ENCODE measurements at places on chromosomes 1 and 21.

DNA sequence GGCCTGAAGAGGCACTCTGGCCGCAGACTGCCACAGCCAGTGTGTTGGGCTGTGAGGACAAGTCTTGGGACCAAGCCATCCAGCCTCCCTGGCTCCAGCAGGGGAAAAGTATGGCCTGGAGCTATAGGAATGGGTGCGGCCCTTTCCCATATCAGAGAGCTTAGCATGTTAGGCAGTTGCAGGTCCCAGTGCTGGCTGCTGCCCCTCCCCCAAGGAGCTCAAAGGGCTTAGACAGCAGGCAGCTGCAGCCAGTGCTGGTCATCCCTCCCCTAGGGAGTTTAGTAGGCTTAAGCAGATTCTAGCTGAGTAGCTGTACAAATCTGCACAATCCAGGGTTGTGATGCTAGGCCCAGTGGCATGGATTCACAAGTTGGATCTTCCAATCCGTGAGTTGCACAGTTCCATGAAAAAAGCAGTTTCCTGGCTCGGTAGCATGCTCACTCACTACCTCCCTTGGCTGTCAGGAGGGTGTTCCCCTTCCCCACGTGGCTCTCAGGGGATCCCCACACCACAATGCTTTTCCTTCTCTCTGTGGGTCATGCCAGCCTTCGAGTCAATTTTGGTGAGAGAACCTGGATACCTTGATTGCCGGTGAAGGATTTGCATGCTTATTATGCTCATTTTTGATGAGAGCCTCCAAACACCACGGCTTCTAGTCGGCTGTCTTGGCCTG lies 1490.8 kb downstream of the BRINP3 start:
- DNase-seq: no peak
- H3K4me1 ChIP-seq: no peaks in the 10 kb centered on the region
- H3K4me3 ChIP-seq: no peak overlapping the region
- H3K36me3 ChIP-seq: no peaks in the 10 kb centered on the region
- no peak overlapping the region for H3K27ac ChIP-seq

GRCh38 chr1:59926381-59927123 lies at the start of gene CYP2J2:
CYP2J2 (minus strand) TSS chr1:59926773; CDS start chr1:59926746, 27 bp downstream.
- peak within 1 kb of the TSS; percentile 81 for H3K4me3 ChIP-seq
- peaks cover 3% of the 10 kb centered on the region for H3K36me3 ChIP-seq
- peaks cover 34% of the 10 kb centered on the region for H3K27me3 ChIP-seq

GRCh38 chr1:12343823-12344487 lies 114.1 kb downstream of the VPS13D start:
- DNase-seq: no peak
- H3K27ac ChIP-seq: peak overlapping the region; percentile 30
- H3K4me3 ChIP-seq: no peak overlapping the region
- peaks cover 71% of the 10 kb centered on the region for H3K4me1 ChIP-seq

DNA sequence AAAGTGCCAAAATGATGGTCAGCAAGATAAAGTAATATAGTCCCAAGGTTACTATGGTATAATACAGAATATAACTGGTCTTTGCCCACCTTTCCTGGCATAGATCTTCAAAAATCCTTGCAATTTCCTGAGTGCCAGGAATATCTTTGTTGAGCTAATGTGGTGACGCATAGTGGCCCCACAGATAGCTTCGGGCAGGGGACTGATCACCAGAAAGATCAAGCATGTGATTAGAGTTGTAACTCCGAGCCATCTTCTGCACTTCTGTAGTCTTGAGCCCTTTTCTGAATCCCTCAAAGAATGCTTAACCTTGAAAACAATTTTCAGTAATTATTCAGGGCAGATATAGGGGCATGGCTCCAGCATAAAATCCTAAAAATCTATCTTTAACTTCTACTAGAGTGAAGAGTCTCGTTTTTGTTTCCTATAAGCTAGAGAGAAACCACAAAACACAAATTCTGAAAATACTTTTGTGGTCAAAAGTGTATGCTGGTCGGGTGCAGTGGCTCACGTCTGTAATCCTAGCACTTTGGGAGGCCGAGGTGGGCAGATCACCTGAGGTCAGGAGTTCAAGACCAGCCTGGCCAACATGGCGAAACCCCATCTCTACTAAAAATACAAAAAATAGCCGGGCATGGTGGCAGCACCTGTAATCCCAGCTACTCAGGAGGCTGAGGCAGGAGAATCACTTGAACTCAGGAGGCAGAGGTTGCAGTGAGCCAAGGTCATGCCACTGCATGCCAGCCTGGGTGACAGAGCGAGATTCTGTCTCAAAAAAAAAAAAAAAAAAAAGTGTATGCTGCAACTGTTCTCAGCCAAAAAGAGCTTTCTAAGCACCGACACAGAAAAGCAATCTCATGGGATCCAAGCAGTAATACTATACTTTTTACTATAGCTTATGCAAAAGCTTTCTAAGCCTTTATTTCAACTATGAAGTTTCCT lies 62.8 kb downstream of the NVL start:
- no peak overlapping the region for H3K27ac ChIP-seq
- no peak overlapping the region for H3K4me3 ChIP-seq
- peaks cover 83% of the 10 kb centered on the region for H3K36me3 ChIP-seq

DNA sequence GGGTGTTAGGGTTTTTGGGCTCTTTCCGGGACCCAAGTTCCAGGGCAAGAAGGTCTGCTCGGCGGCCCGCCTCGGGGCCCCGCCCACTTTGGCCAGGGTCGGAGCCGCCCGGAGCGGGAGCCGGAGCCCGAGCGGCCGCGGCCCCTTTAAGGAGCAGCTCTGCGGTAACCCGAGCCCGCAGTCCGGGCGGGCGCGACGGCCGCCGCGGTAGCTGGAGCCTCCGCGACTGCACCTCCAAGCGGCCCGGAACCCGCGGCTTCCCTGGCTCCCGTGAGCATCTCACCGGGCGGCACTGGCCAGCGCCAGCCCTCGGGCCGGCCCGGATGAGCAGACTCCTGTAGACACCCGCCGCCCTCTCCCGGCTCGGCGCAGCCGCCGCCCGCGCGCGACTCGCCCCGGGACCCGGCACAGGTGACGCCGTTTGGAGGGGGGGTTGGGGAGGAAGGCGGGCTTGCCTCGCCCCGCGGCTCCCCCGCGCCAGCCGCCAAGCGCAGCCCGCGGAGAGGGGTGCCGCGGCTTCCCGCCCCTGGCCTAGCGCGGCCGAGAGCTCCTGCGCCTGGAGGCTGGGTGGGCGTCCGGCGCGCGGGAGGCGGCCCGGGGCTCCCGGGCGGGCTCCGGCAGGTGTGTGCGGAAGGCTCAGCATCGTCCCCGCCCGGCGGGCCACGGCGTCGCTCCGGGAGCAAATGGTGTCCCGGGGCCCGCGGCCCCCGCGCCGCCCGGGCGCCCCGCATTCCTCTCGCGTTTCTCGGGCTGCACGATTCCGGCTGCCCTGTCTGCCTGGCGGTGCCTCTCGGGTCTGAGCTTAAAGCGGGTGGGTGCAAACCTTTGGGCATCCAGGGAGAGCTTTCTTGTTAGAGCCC lies at the start of gene TLCD4:
Gene TLCD4, plus strand, starts transcription at position 149 of the 860 bp plus-strand sequence. CDS start 26,547 bp downstream, outside the sequence.
- H3K4me1 ChIP-seq: peaks cover 10% of the 10 kb centered on the region
- DNase-seq: peak; percentile 62
- peaks cover 58% of the 10 kb centered on the region for H3K27me3 ChIP-seq
- H3K27ac ChIP-seq: peak within 1 kb of the TSS; percentile 45
- H3K4me3 ChIP-seq: peak within 1 kb of the TSS; percentile 77

GRCh38 chr21:16441789-16442188 lies 712.0 kb downstream of the USP25 start:
- H3K36me3 ChIP-seq: no peaks in the 10 kb centered on the region
- DNase-seq: no peak
- no peak overlapping the region for H3K27ac ChIP-seq

GRCh38 chr21:15061279-15061678 lies 3.5 kb downstream of the NRIP1 start:
- H3K4me3 ChIP-seq: peak overlapping the region; percentile 40
- H3K27me3 ChIP-seq: no peaks in the 10 kb centered on the region
- H3K36me3 ChIP-seq: peaks cover 12% of the 10 kb centered on the region
- H3K4me1 ChIP-seq: peaks cover 78% of the 10 kb centered on the region
- DNase-seq: no peak

GRCh38 chr1:22184892-22185612 lies 42.2 kb upstream of the WNT4 start:
- no peak overlapping the region for H3K27ac ChIP-seq
- H3K36me3 ChIP-seq: no peaks in the 10 kb centered on the region
- no peaks in the 10 kb centered on the region for H3K4me1 ChIP-seq
- H3K4me3 ChIP-seq: no peak overlapping the region

- H3K36me3 ChIP-seq: no peaks in the 10 kb centered on the region
- DNase-seq: no peak
- H3K27ac ChIP-seq: no peak overlapping the region
- no peak overlapping the region for H3K4me3 ChIP-seq
- peaks cover 80% of the 10 kb centered on the region for H3K27me3 ChIP-seq
- H3K4me1 ChIP-seq: peaks cover 28% of the 10 kb centered on the region
Measured at GRCh38 chr1:151720125-151720524, 1.2 kb upstream of the RIIAD1 start.

DNA sequence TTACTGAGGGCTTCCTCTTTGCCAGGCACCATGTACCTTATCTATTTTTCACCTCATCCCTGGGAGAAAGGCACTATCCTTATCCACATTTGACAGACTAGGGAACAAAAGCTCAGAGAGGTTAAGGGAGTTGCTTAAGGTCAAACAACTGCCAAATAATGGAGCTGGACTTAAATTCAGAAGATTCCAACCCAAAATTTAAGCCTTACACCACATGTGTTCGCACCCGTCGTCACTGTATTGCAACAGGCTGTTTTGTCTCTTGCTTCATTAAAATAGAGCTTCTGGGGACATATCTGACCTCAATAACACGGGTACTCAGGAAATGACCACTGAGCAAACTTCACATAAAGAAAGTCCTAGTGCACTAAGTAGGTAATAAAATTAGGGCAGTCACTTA lies 62.0 kb downstream of the TRABD2B start:
- no peak overlapping the region for H3K27ac ChIP-seq
- peaks cover 23% of the 10 kb centered on the region for H3K27me3 ChIP-seq
- H3K4me3 ChIP-seq: no peak overlapping the region
- no peaks in the 10 kb centered on the region for H3K4me1 ChIP-seq
- no peaks in the 10 kb centered on the region for H3K36me3 ChIP-seq

- no peak overlapping the region for H3K4me3 ChIP-seq
- H3K27ac ChIP-seq: no peak overlapping the region
- H3K36me3 ChIP-seq: no peaks in the 10 kb centered on the region
- no peaks in the 10 kb centered on the region for H3K4me1 ChIP-seq
- peaks cover 15% of the 10 kb centered on the region for H3K27me3 ChIP-seq
Measured at GRCh38 chr1:30888975-30889374, 19.6 kb downstream of the SDC3 start.

- H3K36me3 ChIP-seq: no peaks in the 10 kb centered on the region
- H3K4me1 ChIP-seq: no peaks in the 10 kb centered on the region
- DNase-seq: no peak
Measured at GRCh38 chr1:38546636-38547035, 312.9 kb downstream of the RRAGC start.

DNA sequence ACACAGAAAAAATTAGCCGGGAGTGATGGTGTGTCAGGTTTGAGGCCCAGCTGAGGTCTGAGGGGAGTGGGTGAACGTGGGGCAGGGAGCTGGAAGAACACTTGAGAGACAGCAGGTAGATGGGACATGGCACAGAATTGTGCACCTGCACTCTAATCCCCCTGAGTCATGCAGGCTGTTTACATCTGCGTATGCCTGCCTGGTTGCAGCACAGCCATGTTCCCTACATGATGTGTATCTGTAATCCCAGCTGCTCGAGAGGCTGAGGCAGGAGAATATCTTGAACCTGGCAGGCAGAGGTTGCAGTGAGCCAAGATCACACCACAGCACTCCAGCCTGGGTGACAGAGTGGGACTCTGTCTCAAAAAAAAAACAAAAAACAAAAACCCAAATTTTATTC lies 44.8 kb downstream of the ATP5PO start:
- H3K27me3 ChIP-seq: peaks cover 2% of the 10 kb centered on the region
- no peak overlapping the region for H3K27ac ChIP-seq
- no peak for DNase-seq
- peaks cover 2% of the 10 kb centered on the region for H3K4me1 ChIP-seq
- H3K4me3 ChIP-seq: no peak overlapping the region
- H3K36me3 ChIP-seq: no peaks in the 10 kb centered on the region

DNA sequence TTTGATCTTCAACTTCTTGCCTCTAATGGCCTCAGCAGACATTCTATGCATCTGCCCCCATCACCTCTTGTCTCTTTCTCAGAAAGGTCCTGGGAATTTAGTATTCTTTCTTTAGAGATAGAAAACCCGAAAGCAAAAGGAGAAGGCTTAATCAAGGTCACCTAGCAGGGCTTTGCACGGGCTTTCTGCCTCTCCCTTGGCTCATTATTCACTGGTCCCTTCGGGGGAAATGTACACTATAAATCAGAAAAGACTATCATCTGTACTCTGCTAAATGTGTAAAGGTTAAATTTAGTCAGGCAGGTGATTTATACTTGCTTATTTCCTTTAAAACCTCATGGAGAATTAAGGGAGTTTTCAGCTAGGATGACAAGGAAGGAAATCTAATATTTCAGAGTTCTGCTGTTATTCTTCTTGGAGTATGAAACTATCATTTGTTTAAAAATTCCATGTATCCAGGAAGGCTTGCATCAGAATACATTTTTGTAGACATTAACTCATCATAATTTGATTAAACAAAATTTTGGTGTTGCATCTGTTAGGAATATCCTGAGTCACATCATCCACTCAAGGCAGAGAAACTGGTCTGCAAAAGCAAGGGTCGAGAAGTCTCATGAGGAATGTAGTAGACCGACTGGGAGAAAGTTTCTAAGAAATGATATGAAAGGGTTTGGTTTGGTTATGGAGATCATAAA lies 124.6 kb downstream of the GABPA start:
- no peak overlapping the region for H3K4me3 ChIP-seq
- no peak for DNase-seq
- H3K4me1 ChIP-seq: no peaks in the 10 kb centered on the region
- H3K36me3 ChIP-seq: no peaks in the 10 kb centered on the region
- H3K27ac ChIP-seq: no peak overlapping the region

- no peak overlapping the region for H3K4me3 ChIP-seq
Measured at GRCh38 chr1:201025571-201026002, 2.1 kb upstream of the KIF21B start.

DNA sequence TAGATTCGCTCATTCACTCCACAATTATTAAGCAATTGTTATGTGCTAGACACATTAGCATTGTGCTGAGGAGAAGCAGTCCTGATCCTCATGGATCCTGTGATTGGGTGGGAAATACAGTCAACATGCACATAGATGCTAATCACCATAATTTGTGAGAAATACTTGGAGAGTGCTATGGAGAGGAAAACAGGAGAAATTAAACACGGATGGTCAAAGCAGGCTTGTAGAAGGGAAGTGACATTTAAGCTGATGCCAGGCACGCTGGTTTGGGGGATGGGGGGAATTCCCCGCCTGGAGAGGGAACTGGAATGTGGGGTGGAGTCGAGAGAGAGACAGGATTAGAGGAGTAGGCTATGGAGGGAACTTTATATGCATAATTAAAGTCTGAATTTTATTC lies 52.2 kb upstream of the L1TD1 start:
- no peak overlapping the region for H3K4me3 ChIP-seq
- DNase-seq: no peak
- H3K27ac ChIP-seq: no peak overlapping the region
- peaks cover 11% of the 10 kb centered on the region for H3K36me3 ChIP-seq
- H3K4me1 ChIP-seq: no peaks in the 10 kb centered on the region

- no peak overlapping the region for H3K27ac ChIP-seq
- H3K4me1 ChIP-seq: no peaks in the 10 kb centered on the region
- H3K36me3 ChIP-seq: no peaks in the 10 kb centered on the region
- no peak for DNase-seq
Measured at GRCh38 chr1:36851595-36851994, 182.7 kb downstream of the GRIK3 start.

Measured in activated T-cell treated with anti-CD3 and anti-CD28 coated beads, Interleukin-2, amount 50 U/mL, for 24 hours (primary cell).